Hypothalamus (tissue), 51 donors: ENCODE measurements at places on chromosomes 4 and X.

GRCh38 chr4:152460488-152460887, 75.4 kb downstream of the FBXW7 start:
- no peak for DNase-seq

DNA sequence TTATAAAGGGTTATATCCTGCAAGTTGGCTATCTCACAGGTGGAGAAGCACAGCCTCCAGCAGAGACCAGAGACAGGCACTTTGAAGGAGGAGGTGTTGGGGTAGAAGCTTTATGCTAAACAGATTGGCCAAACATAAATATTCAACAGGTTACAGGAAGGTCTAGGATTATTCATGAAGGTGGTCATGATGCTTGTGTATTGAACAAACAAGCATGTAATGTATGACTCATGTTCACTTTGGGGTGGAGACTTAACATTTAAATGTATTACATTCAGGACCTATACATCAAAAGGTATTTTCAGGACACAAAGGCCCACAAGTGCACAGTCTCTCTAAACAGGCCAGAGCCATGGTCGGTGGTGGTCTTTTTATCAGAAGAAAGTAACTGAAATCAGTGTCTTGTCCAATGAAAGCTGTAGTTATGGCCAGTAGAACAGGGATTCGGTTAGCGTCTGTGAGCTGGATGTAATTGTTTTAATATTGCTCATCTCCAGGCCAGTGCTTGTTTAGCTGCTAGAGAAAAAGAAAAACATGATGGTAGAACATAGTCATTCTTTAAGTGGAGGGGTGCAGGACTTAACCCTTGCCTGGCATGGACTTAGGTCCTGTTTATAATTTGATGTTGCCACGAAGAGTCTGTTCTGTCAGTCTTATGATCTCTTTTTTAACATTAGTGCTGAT, 555.2 kb upstream of the PCDH10 start:
- DNase-seq, result no peak

- no peak for DNase-seq
Measured at GRCh38 chr4:6042293-6043063, 24.2 kb upstream of the C4orf50 start.

DNA sequence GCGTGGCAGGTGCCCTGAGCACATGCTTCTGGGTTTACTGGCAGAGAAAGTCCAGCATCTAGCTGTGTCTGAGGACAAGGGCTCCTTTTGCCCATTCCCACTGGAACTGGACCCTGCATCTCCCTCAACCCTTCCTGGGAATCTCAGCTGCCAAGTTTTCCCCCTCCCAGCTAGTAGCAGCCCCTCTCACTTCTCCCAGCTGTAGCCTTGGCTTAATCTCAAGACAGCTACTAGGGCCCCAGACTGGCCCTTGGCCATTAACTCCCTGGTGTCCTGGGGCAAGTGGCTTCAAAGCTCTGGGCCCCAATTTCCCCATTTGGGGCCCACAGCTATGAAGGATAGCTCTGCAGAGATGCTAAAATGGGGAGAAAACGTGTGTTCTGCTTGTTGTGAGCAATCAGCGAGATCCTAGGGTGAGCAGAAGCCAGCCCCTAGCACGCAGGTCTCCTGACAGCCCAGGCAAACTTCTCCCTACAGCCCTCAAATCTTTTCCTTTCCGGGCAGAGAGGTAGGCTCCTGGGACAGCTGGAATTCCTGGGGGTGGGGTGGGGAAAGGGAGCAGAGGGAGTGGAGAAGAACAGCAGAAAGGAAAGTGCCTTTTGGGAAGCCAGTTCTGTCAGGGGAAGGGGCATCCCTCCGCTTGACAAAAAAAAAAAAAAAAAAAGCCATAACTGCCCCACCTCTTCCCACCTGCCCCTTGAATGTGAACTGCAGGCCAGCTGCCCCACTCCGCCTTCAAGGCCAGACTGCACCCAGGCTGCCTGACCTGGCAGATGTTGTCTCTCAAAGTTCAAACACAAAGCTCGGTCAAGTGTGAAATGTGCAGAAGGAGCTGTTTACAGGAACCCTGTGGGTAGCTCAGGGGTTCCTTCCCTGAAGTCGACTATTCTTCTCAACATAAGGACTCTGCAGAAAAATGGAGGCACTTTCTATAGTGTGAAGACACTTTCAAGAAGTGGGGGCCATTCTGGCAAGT, 16.6 kb downstream of the FGD1 start:
- DNase-seq, result no peak

DNA sequence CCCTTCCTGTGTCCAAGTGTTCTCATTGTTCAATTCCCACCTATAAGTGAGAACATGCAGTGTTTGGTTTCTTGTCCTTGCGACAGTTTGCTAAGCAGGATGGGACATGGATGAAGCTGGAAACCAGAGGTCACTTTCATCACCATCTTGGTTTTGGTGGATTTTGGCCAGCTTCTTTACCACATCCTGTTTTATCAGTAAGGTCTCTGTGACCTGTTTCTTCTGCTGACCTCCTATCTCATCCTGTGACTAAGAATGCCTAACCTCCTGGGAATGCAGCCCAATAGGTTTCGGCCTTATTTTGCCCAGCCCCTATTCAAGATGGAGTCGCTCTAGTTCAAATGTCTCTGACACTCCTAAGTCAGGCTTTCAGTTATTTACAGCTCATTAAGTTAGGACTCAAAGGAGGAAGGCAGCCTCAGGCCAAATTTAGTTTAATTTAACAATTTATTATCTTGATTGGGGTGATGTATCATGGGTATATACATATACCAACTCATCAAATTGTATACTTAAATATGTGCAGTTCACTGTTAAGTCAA, 169.9 kb upstream of the NDP start:
- DNase-seq, result no peak

- DNase-seq, result no peak
Measured at GRCh38 chr4:136001791-136002190, 1530.5 kb downstream of the PCDH18 start.

GRCh38 chr4:8772499-8773123, 99.0 kb downstream of the HMX1 start:
- no peak for DNase-seq

GRCh38 chr4:8221476-8221875, 22.4 kb downstream of the SH3TC1 start:
- no peak for DNase-seq

DNA sequence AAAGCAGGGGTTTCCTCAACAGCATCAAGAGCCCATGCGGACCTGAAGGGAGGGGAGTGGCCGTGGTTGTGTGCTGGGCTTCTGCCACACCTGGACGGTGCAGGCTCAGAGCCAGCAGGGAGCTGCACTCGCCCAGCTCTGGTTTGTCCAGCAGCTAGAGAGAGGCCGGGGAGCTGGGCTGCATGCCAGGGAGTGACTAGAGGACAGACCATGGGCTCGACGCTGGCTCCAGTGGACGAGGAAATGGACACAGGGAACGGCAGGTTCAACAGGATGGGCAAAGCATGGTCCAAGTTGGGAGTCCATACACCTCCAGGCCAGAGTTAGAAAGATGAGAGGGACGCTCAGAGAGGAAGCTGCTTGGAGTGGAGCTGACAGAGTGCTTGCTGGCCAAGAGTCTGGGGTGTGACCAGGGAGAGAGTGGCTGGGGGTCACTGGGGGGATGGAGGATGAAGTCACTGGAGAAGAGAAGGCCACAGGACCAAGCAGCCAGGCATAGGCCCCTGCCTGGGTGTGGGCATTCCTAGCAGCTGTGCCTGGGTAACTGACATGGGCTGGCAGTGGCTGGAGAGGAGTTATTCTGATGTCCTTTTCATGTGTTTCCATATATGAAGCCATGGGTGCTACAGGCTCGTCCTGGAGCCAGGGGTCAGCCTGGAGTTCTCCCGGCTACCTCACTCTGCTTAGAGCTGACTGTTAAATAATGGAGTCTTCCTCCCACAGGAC, 42.8 kb downstream of the HTT-AS start:
- DNase-seq, result no peak

- no peak for DNase-seq
Measured at GRCh38 chr4:11312389-11312788, 116.3 kb downstream of the HS3ST1 start.

DNA sequence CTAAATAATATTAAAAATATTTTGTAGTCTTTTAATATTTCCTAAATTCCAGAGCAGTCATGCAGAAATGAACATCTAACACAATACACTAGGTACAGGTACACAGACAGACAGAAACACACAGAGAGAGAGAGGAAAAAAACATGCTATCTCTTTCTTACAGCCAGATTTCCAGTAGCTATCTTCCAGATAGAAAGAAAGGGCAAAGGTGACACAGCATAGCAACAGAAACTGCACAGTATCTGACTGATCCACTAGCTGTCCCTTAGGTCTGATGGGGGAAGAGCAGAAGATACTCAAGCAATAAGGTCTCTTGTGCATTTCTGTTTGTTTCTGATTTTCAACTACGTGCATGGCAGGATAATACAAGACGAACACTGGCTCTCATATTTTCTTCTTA, 7.8 kb downstream of the FBXW7 start:
- DNase-seq, result no peak

DNA sequence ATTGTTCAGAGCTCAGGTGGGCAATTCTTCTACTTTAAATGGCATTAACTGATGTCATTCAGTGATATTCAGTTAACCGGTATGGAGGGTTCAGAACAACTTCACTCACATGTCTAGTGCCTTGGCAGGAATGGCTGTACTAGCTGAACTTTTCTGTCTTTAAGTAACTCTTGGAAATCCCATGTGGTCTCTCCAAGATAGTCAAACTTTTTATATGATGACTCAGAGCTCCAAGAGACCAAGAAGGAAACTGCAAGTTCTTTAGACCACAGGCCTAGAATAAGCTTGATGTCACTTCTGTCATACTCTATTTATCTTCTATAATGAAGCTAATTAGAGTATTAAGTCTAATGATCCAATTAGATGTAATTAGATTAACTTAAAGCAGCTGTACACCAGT, 24.9 kb downstream of the LHFPL1 start:
- no peak for DNase-seq

DNA sequence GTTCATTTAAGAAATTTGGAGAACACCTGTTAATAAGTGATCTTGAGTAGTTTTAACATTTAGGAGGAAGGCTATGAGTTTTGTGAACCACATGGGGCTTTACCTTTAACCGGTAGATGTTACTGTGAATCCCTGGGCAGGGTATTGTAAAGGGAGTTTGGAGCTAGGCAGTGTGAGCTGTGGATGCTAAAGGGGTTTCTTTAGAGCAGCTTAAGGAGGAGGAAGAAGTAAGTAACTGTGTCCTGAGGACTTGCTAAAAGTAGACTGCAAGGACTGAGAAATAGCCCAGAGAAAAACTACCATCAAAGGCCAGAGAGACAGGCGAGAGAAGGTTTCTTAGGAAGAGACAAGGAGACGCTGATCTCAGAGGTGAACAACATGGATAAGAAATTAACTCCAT, 5.6 kb downstream of the RHOH start:
- no peak for DNase-seq

DNA sequence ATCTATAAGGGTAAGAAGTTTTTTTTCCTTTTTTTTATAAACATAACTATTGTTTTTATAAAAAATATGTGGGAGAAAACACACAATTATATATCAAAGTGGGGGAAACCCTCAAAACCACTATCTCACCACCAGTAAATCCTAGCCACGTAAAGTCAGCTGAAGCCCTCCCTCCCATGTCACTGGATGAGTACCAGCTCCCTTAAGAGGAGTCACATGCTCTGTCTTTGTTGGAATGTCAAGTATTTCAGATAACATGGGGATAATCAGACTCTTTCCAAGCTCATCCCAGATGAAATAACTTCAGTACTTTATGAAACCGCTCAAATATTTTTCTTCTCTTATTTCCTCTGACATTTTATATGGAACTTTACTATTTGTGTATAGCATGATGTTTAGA, 2.4 kb downstream of the MYOZ2 start:
- no peak for DNase-seq

GRCh38 chr4:118120120-118120760, 86.0 kb downstream of the NDST3 start:
- DNase-seq, result no peak

DNA sequence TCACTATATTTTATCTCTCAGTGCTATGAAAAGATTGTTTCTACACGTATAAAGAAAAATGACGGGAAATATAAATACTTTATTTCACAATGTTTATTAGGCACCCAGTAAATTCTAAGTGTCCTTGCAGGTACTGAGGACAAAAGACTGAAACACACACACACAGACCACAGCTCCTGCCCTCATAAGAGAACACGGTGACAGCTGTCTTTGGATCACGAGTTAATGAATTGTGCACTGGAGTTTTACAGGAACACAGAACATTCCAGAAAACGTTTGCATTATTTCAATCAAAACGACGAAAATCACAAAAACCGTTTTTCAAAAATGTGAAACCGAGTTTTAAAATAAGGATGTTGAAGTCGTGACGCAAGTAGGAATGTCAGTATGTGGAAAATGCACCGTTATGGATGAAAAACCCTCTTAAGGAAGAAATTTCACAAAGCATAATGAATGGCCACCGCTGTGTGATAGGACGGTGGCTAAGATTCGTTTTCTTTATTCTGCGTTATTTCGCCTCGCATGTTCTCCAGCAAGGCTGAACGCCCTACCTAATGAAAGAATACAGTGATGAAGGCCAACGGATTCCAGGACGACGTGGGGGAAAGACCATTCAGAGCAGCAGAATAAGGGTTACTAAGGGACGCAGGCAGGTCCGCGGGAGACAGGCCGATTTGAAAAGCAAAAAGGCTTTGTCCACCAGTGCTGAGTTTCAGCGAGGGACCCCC, 24.2 kb downstream of the FAM156A start:
- no peak for DNase-seq

DNA sequence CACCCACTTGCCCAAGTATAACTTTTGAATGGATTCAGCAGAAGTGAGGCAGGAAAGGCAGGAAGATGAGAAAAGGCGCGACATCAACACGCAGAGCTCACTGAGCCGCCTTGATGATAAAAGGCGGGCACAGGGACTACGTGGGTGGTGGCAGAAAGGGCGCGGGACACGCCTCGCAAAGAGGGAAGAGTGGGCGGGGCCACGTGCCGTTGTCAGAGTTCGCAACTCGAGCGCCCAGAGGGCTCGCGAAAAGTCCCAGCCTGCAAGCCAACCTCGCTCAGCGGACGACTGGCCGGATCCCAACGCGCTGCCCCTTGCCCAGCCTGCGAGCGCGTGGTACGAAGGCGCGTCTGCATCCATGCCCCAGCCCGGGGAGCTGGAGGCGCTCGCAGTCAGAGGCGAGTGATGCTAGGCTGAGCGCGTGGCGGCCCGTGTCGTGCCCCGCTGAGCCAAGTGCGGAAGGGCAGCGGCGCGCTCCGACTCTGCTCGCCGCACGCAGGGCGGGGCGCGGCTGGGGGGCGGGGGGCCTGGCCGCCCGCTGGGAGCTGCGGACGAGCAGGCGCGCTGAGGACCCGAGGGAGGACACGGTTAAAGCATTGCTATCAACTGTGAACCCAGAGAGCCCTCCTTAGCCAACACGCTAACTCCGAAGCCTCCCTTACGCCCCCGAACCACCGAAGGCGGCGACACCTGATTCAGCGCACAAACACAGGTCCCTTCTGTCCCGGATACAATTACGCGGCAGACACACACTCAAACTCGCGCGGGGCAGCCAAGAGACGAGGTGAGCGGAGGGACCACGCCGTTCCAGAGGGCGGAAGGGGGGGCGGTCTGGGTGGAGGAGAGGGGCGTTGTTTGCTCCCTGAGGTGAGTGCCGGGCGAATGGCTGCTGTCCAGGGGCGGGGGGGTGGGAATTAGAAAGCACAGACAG, at the start of gene UGT8:
Gene UGT8 (plus strand): TSS at position 617 of the 931 bp plus-strand sequence. CDS start 24,074 bp downstream, outside the sequence.
- peak; percentile 67 for DNase-seq
